ENCODE measurements at places on chromosomes 12 and 14.

- no peak for DNase-seq
Measured at GRCh38 chr14:72822946-72823611, 70.8 kb downstream of the DPF3 start.

- DNase-seq = no peak
Measured at GRCh38 chr14:69713209-69713781, 53.6 kb upstream of the SRSF5 start.

GRCh38 chr14:76811561-76811960, 1.1 kb downstream of the ANGEL1 start:
- no peak for DNase-seq

- no peak for DNase-seq
Measured at GRCh38 chr12:55068416-55069010, 48.7 kb downstream of the NEUROD4 start.

DNA sequence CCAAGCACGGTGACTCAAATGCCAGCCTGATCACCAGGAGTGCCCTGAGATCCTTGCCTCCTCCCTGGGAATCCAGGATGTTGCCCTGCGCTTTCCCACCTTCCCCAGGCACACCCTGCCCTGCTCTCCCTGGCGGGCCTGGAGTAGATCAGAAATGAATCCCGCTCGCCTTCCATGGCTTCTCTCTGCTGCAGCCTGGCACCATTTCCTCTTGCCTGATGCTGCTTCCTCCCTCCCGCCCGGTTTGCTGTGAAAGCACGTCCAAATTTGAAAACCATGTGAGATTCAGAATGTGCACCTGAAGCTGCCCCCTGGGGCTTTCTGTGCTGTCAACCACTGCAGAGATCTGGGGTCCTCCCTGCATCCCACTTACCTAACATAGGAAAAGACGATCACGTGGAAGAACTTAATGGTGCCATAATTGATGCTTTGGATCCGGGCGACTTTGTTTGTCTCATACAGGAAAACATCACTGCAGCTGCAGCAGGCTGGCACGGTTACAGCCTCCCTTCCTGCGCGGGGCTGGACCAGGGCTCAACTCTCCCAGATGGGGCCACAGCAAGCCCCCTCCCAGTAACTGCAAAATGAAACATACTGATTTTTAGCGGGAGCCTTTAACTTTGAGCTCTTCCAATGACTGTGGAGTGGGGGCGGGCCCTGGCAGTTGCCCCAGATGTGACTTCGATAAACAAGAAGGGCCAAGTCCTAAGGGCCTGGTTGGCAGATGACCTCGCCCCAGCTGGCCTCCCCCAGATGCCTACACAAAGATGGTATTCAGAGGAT, 24.9 kb upstream of the C12orf76 start:
- DNase-seq = no peak

DNA sequence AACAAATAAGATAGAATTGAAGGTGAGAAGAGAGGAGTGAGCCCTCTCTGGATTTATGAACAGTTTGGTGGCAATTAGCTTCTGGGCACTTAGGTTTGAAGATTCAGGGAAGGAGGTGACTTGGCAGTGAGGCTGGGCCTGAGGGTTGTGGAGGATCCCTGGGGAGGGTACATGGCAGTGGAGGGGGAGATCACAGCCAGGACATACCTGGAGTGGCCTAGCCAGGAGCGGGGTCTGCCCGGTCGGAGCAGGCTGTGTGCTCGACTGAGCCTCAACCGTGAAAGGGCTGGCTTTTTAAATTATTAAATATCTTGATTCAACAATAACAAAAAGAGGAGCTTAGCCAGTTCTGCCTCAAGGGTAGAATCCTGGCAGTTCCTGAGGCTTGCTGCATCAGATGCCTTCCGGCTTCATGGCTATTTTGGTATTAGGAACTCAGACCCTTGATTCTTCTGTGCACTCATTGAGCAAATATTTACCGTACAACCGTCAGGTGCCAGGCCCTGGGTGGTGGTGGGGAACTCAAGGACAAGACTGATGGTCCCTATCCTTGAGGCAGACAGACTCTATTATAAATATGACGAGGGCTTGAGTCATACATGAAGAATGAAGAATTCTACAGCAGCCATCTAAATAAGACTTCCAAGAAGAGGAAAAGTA, 73.4 kb downstream of the SPTB start:
- DNase-seq = no peak

DNA sequence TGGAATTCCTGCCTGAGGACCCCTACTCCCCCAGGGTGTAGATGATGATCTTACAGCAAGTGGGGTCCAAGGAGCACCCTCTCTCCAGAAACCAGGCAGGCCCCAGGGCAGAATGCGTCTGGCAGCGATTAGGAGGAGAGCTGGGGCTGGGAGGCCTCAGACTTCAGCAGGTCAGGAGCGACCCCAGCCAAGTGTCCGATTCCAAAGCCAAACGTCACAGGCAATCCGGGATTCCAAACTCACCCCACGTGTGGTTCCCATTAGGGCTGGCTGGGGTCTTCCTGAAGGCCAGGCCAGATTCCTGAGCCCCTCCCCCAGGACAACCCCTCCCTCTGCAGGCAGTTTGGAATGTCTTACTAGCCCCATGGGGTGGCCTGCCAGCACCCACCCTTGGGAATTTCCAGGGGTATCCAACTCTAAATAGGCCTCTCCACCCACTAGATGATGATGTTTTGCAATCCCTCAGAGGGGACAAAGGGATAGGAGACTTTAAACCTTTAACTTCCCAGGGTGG, 17.3 kb upstream of the FIGNL2 start:
- DNase-seq = no peak

DNA sequence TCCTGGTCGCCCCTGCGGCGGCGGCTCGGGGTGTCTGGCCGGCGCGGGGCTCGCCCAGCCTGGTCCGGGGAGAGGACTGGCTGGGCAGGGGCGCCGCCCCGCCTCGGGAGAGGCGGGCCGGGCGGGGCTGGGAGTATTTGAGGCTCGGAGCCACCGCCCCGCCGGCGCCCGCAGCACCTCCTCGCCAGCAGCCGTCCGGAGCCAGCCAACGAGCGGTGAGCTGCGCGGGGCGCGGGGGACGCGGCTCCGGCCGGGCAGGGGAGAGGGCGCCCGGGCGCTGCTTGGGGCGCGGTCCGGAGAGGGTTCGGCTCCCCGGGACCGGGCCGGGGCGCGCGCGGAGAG, at the start of gene LGALS3:
LGALS3 (plus strand) TSS at position 167 of the 342 bp plus-strand sequence. CDS start 8,122 bp downstream, outside the sequence.
- DNase-seq = peak; percentile 25

GRCh38 chr14:75258803-75259509, 19.7 kb upstream of the FOS start:
- peak; percentile 98 for DNase-seq

Measured in activated T-cell treated with anti-CD3 and anti-CD28 coated beads for 48 hours (primary cell).